ENCODE measurements at places on chromosomes 5 and 9.

DNA sequence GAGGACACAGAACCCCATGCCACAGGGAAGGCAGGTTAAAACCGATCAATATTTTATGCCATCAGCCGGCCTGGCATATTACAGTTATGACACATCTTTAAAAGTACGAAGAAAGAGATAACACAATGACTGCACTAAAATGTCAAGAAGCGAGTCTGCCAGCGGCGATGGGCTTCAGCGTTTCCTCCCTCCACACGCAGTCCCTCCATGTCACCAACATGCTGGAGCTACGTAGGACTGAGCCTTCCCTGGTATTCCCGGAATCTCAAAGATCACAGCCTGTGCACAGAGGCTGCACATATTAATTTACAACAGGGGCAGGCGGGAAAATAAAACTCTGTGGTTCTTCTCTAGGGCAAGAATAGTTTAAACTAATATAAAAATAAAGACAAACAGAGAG is 257.7 kb downstream of the IRX1 start:
- DNase-seq = no peak

GRCh38 chr5:135371622-135372232 is 27.3 kb downstream of the MACROH2A1 start:
- no peak for DNase-seq

DNA sequence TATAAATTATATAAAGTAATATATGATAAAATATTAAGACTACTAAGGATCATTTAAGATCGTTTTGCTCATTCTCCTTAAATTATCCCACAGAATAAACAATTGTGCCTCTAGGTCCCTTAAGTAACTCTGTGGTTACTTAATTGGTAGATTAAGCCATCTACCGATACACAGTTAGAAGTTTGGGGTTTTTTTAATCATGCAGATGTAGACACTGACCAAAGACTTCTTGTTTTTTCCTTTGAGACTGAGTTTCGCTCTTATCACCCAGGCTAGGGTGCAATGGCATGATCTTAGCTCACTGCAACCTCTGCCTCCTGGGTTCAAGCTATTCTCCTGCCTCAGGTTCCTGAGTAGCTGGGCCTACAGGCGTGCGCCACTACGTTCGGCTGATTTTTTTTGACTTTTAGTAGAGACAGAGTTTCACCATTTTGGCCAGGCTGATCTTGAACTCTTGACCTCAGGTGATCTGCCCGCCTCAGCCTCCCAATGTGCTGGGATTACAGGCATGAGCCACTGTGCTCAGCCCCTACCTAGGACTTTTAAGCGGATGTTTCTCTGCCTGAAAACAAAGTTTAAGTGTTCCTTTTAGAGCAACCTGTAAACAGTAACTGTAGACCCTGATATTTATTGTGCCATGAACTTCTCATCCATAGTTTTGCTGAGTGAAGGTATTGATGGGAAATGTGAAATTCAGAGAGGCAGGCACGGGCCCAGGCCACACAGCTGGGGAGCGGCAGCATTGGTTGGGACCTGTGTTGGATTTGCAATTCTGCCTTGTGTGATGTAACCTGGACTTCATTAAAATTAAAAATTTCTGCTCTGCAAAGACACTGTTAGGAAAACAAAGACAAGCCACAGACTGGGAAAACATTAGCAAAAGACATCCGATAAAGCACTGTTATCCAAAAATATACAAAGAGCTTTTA is 11.6 kb downstream of the CEL start:
- DNase-seq = no peak

- DNase-seq = no peak
Measured at GRCh38 chr9:112015736-112016135, 119.1 kb downstream of the UGCG start.

DNA sequence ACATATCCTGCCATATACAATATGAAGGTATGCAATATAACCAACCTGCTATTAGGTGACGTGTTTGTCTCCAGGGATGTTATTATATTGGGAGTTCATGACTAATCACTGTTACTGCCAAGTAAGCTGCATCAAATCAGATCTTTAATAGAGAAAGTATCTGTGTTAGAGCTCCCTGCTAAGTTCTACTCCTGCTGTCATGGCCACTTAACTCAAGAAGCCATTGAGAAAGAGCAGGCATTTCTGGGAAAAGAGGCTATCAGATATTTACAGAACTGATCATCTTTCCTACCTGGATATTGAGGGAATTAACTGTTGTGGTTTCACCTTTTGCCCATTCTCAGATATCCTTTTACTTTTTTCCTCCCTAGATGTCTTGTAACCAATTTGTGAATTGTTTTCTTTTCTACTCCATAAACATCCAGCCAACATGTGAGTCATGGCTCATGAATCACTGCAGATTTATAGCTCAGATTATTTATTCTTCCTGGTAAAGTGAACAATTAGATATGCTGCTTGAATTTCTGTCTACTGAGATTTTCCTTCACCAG is 634.8 kb upstream of the FAM174A start:
- DNase-seq = no peak
